ENCODE measurements at places on chromosomes 13 and 19.

DNA sequence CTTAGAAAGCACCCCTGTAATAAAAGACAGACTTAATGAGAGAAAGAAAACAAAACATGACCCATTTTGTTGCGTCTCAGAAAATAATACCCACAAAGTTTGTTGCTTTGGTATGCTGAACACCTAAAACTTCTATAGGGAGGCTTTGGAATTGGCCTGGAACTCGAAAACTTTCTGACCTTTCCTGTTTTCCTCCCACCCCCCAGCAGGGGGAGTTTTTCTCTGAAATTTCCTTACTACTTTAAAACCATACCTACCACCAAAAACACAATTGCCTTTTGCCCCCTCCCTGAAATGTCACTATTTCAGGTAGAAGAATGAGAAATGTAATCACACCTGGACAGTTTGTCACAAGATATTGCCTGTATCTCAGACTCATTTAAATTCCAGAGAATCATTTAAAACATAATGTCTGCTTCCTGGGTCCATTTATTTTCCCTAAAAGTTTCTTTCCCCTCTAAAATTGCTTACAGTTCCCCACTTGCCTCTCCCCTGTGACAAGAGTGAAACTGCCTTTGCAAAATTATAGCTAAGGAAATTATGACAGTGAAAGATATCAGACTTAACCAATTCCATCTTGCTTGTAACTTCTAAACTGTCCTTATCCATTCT, 2700.2 kb downstream of the PCDH9 start:
- no peak for DNase-seq

DNA sequence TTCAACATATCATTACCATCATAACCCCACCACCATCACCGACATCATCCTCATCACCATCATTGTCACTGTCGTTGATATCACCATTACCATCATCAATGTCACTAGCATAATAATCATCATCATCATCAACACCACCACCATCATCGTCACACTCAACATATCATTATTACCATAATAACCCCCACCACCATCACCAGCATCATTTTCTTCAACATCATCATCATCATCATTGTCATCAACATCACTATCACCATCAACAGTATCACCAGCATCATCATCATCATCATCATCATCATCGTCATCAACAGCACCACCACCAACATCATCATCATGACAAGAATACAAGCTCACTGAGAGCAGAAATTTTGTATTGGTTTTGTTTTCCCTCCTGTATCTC, 83.8 kb downstream of the MBD3L1 start:
- no peak for DNase-seq

- DNase-seq = peak; percentile 45
Measured at GRCh38 chr13:111304041-111304544, 16.3 kb upstream of the TEX29 start.

DNA sequence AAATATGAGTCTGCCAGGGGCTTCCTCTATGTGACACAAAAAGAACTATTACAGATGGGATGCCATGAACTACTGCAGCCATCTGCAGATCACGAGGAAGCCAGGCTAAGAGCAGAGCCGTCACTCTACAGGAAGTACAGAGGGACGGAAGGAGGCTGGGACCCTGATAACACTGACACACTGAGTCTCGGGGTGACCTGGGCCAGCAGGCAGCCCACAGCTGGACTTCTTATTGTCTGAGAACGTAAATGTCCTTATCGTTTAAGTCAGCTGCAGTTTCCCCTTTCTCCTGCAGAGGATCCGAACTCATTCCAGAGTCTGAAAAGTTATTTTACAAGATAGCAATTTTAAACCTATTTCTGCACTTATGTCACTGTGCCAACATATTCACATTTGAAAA, 20.7 kb downstream of the PARP4 start:
- DNase-seq = no peak

DNA sequence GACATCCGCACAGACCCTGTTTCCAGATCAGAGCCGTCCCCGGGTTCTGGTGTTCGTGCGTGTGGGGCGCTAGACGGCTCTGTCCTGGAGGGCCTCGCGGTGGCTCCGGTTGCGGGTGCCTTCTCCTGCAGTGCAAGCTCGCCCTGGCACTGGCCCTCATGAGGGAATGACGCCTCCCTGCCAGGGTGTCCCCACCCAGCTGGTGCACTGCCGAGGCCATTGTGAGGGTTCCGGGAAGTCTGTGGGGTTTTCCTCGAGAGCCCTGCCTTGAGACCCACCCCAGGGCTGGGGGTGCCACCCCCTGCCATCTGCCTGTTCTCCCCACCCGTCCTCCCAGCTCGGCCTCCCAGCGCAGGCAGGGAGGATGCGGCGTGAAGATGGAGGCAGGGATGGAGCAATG, 19.2 kb upstream of the GNA15 start:
- no peak for DNase-seq

DNA sequence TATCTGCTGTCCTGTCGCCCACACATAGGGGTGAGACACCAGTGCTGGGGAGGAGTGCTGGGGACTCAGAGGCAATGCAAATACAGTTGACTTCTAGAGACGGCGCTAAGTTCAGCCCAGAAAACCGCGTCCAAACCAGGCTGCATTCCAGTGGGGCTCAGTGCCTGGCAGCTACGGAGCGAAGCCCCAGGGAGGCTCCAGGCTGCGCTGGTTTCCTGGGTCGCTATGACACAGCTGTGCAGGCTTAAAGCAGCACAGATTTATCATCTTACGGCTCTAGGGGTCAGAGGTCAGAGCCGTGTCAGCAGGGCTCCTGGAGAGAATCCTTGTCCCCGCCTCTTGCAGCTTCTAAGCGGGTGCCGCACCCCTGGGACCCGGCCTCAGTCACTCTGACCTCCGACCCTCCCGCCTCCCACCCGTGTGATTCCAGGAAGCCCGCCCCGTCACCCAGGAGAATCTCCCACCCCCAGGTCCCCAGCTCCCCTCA, 61.6 kb downstream of the ANKRD10 start:
- no peak for DNase-seq

GRCh38 chr19:51458899-51459505, 748 bp upstream of the SIGLEC8 start:
- no peak for DNase-seq

DNA sequence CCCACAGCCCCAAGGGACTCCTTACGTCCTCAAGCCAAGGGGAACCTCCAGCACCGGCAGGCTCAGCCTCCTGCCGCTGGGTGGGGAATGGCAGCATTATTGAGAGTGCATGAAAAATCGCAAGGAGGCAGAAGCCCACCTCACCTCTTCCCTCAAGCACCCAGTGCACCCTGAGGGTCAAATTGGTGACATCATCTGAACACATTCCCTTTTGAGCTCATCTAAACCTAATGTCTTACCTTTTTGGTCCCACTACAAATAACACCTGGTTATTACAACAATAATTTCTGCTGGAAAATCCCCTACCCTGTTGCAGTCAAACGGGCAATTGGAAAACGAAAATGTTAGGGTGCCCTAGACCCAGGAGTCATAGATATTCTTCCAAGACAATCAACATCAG, 12.2 kb upstream of the POP4 start:
- no peak for DNase-seq

DNA sequence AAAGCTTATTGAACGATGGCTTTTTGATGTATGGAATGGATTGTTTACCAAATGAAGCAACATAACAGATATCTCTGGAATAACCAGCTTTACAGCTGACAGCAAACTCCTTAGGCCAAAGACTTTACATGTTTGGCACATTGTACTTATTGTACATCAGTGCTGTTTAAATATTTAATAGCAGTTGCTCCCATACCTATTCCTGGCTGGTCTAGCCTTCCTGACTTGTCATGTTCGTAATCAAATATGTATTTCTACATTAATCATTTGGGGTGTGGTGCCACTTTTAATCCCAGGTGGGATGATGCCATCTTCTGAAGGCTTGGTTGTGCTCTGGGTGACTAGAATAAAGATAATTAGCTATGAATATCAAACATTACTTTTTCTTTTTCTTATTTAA, 67.4 kb upstream of the FRY start:
- DNase-seq = no peak

GRCh38 chr13:113528101-113528812, 37.7 kb upstream of the DCUN1D2 start:
- DNase-seq = no peak

- no peak for DNase-seq
Measured at GRCh38 chr13:101398920-101399319, 17.4 kb downstream of the NALCN start.

DNA sequence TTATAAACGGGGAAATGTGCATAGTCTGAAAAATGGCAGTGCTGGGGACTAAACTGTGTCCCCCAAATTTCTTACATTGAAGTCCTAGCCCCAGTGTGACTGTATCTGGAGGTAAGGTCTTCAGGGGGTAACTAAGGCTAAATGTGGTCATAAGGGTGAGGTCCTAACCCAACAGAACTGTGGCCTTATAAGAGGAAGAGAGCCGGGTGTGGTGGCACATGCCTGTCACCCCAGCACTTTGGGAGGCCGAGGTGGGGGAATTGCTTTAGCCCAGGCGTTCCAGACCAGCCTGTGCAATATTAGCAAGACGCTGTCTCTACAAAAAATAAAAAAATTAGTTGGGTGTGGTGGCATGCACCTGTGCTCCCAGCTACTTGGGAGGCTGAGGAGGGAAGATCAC, 17.8 kb downstream of the PROZ start:
- no peak for DNase-seq

DNA sequence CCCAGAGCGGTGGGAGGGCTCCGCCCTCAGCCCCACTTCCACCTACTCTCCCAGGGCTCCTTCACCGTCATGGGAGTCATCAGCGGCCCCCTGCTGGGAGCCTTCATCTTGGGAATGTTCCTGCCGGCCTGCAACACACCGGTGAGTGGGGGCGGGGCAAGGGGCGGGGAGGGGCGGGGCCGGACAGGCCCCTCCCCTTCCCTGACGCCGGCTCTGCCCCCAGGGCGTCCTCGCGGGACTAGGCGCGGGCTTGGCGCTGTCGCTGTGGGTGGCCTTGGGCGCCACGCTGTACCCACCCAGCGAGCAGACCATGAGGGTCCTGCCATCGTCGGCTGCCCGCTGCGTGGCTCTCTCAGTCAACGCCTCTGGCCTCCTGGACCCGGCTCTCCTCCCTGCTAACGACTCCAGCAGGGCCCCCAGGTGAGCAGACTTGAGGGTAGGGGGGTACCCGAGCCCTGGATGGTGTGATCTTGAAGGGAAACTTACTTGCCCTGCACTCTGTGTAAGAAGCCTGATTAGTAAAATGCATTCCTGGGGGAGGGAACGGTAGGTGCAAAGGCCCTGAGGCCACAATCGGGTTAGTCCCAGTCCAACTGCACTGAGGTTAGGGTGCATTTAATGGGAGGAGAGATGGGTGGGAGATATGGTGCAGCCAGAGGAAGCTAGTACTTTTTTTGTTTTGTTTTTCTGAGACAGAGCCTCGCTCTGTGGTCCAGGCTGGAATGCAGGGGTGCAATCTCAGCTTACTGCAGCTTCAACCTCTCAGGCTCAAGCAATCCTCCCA, 12.1 kb downstream of the SLC5A5 start:
- DNase-seq = no peak

- DNase-seq = no peak
Measured at GRCh38 chr13:109243311-109243951, 543.0 kb downstream of the IRS2 start.

DNA sequence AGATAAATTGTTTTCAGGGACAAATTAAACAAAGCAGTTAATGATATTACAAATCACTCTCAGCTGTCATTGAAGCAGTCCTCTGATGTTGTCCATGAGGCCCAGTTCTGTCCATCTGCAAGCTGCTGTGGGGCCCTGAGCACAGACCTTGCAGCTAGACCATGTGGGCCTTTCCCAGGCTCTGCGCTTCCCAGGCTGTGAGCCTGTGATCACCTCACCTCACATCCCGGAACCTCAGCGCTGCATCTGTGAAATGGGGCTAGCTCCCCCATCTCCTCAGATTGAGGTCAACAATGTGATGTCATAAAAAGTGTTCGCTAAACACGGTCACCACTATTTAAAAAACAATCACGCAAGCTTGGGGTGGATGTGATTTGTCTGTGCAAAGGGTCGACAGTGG, 51.9 kb upstream of the UQCRFS1 start:
- no peak for DNase-seq

DNA sequence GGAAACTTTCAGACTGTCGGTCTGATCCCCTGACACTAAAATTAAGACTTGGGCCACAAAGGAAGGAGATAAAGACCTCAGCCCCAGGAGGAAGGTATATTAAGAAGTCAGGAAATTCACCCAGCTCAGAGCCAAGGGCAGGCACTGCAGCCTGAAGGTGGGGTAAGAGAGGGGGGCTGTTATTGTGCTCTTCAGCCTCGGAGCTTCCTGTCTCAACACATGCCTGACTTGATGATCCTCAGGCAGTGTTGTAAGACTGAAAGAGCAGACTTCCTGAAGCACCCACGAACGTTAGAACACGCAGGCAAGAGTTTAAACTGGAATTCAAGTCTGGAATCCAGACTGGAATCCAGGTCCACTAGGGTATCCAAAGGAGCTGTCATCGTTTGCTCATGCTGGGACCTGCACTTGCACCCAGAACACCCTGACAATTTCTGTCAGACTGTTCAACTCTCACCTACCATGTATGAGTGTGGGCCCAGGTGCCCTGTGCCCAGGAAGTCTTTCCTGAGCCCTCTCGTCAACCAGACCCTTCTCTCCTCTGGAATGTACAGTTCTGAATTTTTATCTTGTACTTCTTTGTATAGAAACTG, 10.7 kb upstream of the FLT1 start:
- DNase-seq = no peak

DNA sequence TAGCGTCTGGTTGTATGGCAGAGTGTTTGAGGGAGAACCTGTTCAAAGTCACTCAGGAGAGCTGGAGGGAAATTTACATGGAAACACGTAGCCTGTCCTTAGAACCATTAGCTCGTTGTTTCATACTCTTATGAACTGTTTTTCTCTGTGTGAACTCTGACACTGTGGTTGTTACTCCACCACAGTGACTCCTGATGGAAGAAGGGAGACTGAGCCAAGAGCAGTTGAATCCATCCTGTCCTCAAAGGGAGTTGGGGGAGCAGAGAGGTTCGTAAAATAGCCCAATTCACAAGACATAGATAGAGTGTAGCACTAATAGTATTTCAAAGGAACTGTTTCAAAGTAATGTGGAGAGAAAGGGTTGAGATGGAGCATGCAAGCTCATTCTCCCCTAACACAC, 964.8 kb downstream of the PCDH9 start:
- no peak for DNase-seq

- DNase-seq = no peak
Measured at GRCh38 chr13:46858163-46858562, 38.7 kb downstream of the HTR2A start.

- no peak for DNase-seq
Measured at GRCh38 chr13:29059800-29060199, 239.7 kb downstream of the MTUS2 start.

DNA sequence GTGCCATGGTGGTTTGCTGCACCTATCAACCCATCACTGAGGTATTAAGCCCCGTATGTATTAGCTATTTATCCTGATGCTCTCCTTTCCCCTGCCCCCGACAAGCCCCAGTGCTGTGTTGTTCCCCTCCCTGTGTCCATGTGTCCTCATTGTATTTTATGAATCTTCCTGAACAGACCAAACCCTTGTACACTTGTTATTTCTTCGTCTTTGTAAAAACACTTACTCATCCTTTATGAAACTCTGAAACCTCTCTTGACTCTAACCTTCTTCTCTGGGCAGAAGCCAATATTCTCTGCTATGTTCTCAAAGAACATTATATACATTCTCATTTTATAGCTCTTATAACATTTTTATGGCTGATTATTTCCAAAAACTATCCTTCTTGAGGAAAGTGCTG, 746.9 kb downstream of the EFNB2 start:
- DNase-seq = no peak

- no peak for DNase-seq
Measured at GRCh38 chr19:4059453-4059871, 7.2 kb downstream of the ZBTB7A start.

Data from GM12878 (cell line).